ENCODE measurements at places on chromosomes 7 and 10.

DNA sequence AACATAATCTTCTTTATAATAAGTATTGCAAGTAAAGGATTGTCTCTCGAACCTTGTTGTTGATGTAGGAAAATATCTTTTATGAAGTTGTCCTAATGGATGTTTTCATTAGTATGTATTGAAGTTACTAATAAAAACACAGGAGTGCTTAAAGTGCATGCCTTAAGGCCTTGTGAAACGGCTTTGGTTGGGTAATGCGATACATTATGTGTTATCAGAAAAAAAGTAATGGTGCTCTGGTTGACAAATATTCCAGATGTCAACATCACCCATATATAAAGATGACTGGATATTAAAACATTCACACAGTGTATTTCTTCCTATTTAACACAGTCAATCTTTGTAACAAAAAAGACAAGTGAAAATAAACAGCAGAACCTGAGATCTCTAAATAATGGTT lies 310.7 kb downstream of the PRKG1 start:
- no peak for DNase-seq

GRCh38 chr7:95929710-95930280 lies 157.4 kb downstream of the DYNC1I1 start:
- DNase-seq = no peak

GRCh38 chr7:3879355-3880075 lies 578.5 kb downstream of the SDK1 start:
- DNase-seq = peak; percentile 69

DNA sequence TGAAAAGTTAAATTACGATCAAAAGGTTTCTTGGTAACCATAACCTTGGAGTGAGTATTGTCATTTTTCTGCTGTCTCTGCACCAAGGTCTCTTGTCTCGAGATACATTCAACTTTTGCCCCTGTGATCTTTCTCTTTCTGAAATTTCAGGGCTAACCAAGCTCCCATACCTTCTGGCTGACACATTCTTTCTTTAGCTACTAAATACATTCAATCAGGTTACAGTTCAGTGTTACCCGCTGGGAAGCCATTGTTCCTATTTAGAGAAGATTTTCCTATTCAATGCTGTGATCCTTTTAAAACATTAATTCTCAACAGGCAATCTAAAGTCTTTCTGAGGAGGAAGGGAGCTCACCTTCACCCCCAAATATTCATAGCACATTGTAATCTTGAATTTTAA lies 22.9 kb upstream of the DMTF1 start:
- DNase-seq = no peak

DNA sequence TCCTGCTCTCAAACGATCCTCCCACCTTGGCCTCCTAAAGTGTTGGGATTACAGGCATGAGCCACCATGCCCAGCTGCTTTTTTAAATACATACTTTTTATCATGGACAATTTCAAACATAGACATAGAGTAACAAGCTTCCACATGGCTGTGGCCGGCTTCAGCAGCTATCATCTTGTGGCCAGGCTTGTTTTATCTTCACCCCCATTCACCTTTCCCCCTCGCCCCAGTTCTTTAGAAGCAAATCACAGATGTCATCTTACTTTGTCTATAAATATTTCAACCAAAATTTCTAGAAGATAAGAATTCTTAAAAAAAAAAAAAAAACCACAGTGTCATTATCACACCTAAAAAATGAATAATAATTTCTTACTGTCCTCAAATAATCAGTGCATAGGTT lies 5.9 kb downstream of the FOXK1 start:
- DNase-seq = no peak

GRCh38 chr7:99070361-99070760 lies 73.5 kb downstream of the SMURF1 start:
- DNase-seq = no peak

- DNase-seq = no peak
Observed at GRCh38 chr7:25559581-25560367, 331.5 kb upstream of the NPVF start.

DNA sequence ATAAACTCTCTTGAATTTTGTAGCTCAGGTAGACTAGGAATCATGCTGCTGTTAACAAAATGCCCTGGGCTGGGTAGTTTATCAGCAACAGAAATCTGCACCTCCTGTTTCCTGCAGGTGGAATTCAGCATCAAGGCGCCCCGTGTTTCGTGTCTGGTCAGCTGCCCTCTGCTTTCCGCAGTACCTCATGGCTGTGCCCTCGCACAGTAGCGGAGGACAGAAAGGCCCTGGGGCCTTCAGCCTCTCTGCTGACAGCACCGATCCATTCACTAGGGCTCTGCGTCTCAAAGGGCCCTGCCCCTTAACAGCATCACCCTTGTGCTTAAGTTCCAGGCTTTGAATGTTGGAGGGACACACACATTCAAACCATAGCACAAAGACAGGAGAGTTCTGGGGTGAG lies 90.0 kb downstream of the DYNC2I1 start:
- DNase-seq = no peak

DNA sequence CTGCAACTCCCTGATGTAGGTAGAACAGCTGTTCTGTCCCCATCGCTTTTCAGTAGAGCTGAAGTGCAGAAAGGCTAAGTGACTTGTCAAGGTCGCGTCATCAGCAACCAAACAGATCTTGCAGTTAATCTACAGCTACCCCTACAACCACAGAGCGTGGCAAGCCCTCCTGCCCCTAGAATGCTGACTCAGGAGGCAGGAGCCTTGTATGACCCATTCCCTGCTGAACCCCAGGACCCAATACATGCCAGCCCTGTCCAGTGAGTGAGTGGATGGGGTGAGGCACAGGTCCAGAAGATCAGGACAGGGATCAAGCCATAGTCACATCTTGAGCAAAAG lies 26.6 kb upstream of the GJD4 start:
- DNase-seq = no peak

GRCh38 chr10:72564596-72564995 lies 61.3 kb downstream of the MICU1 start:
- DNase-seq = no peak

DNA sequence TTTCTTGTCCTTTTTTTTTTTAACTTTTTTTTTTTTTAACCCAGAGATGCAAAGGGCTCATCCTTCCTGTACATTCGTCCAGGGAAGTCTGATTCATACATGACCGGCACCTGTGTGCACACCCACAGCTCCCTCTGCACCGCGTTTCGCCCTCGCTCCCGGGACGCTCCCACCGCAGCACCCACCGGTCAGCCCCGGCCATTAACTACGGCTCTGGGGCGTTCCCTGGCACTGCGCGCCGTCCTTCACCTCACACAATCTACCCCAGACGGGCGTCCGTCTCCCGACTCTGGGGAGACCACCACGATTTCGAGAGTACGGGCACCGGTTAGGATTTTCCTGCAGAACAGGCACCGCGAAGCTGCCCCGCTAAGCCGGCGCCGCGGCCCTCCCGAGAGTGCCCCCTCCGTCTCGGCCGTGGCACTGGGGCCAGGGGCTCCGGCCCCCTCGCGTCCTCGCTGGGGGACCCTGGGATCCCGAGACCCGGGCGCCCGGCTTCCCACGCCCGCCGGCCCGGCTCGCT lies 452 bp downstream of the ATE1 start:
- DNase-seq = peak; percentile 83

DNA sequence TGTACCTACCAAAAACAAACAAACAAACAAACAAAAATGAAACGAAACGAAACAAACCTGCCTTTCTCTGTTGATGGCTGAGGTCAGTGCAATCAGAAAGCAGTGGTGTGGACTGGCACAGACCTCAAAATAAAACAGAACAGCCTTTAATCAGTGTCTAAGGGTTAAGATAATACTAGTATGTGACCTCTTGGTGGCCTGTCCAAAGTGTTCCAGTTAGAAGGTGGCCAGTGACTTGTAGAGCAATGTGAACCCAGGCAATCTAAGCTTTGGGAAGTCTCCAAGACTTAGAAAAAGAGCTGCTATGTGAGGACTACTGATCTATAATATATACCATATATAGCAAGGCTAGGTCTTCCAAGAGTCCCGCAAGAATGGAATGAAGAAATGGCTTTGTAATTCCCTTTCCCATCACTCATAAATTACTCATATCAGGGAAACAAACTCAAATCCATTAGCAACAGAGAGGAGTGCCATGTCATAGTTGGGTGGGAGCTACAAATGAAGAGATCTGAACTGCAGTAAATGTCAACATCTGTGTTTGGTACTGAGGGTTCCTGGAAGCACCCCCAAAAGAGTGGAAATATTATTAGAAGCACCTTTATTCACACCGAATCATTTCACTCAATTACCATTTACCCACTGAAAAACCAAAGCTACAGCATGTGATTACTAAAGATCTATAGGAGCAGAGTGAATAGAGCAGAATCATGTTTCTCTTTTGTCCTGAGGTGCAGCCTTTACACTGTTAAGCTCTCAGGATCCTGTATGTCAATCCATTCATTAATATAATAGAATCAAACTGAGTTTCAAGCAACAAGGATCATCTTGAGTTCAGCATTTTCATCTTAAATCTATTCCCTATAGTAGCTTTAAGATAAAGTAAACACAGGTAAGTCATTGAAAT lies 28.0 kb downstream of the ABLIM1 start:
- no peak for DNase-seq

DNA sequence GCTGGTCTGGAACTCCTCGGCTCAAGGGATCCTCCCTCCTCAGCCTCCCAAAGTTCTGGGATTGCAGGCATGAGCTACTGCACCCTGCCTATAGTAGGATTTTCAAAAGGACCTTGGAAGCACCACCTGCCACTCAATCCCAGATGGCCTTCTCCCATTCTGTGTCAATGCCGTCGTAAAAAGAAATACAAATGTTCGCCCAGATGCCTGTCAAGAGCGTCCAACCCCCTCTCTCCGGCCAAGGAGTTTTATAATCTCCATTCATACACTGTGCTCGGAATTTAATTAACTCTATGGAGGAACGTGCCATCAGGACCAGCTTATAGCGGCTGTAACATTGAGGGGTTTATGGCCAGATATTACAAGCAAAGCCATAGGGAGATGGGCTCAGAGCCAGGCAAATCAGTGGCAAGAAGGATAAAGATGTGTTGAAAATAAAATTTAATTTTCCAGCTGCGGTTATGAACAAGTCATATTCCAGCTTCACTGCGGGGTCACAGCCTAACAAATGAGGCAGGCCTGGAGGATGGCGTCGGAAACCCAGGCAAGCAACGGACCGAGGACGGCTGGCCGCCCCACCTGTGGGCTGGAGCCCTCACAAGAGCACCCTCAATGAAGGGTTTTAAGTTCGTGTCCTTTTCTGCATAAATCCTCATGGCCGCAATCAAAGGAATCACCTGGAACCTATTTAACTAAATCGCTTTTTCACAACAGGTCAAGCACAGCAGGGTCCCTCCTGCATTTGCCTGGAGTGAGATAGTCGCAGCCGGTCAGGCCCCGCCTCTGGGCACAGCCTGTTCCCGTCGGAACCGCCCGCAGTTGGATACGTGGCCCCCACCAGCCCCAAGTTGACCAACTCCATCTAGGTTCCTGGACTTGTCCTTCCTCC lies 374.5 kb upstream of the FOXK1 start:
- DNase-seq = no peak

- DNase-seq = no peak
Observed at GRCh38 chr7:110569486-110570205, 521.3 kb upstream of the LRRN3 start.
